CD4-positive, alpha-beta T cell treated with Interleukin-12 subunit alpha and Interleukin-12 subunit beta, for 1 hour (primary cell): ENCODE measurements at places on chromosomes 11 and 22.

DNA sequence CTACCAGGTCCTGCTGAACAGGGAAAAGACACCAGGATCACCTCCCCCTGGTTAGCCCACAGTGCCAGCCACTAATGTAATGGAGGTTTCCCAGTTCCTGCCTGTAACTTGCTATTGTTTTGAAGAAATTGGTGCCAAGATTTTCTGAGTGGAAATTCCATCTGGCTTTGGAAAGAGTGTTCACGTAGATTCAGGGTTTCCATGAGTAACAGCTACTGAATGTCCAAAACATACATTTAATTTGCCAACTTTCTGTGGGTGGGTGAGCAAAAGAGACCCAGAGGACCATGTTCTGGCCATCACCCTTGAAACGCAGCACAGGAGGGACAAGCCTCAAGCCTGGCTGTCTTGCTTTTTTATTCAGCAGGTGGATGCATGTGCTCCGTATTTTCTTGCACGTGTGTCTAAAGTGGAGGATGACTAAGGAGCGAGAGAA, 8.8 kb upstream of the DKK3 start:
- DNase-seq: no peak

GRCh38 chr22:19941365-19942082, at the start of the genes COMT and TXNRD2:
COMT (plus strand) TSS chr22:19941772; CDS start chr22:19962527, 20,755 bp downstream.
TXNRD2 (minus strand) TSS chr22:19941818; CDS start chr22:19941803, 15 bp downstream.
- peak; percentile 71 for DNase-seq

- no peak for DNase-seq
Observed at GRCh38 chr11:34327804-34328631, 29.8 kb downstream of the ABTB2 start.

GRCh38 chr11:14312736-14313438, 46.1 kb downstream of the RRAS2 start:
- no peak for DNase-seq

- no peak for DNase-seq
Observed at GRCh38 chr11:124194293-124195188, 11.4 kb downstream of the OR10D3 start.

- no peak for DNase-seq
Observed at GRCh38 chr11:1576825-1577224, 4.8 kb upstream of the DUSP8 start.

GRCh38 chr11:19924311-19924710, 211.7 kb downstream of the NAV2 start:
- no peak for DNase-seq

- DNase-seq: no peak
Observed at GRCh38 chr22:25970999-25971811, 198.1 kb upstream of the SEZ6L start.

GRCh38 chr22:50271519-50271970, 1.4 kb upstream of the MAPK11 start:
- DNase-seq: peak; percentile 74

GRCh38 chr11:128400382-128401203, 186.8 kb downstream of the ETS1 start:
- DNase-seq: no peak

DNA sequence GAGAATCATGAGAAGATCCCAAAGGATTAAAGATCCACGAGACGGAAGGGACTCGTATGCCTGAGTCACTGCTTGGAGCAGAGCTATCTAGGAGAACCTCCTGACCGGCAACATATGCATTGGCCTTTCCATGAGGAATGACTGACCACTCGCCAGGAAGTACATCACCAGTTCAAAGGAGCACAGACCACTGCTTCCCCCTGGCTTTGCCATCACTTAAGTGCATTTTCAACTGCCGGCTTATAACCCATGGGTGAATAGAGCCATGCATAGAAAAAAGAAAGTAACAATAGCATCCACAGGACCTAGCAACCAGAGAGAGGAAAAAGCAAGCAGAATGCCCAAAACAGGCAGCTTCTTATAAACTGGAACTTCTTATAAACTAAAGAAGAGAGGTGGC, 98.3 kb upstream of the ZC3H12C start:
- DNase-seq: no peak

- peak; percentile 60 for DNase-seq
Observed at GRCh38 chr22:38766076-38766777, 10.4 kb upstream of the SUN2 start.

GRCh38 chr11:26936109-26936508, 57.8 kb upstream of the FIBIN start:
- DNase-seq: no peak

DNA sequence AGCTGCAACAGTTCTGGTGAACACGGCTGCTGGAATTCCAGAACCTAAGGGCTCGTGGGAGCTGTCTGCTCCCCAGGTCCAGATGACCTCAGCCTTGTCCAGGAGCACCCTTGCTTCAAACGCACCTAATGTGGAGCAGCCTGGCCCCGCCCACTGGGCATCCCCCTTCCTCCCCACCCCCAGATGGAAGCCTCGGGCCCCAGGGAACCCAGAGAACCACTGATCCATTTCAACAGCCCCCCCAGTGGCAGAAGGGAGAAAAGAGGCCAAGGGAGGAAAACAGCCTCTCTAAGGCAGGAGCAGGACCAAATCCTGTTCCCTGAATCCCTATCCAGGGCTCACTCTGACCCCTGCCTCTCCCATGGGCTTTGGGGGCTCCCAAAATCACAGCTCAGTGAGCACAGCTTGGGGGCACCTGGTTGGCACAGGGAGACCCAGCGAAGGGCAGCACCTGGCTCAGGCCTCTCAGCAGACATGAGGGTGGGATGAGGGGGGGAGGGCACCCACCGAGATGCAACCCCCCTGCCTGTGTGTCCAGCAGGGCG, 1.2 kb downstream of the CYTH4 start:
- peak; percentile 62 for DNase-seq
